NB4 (cell line): ENCODE measurements at places on chromosomes 3 and 15.

DNA sequence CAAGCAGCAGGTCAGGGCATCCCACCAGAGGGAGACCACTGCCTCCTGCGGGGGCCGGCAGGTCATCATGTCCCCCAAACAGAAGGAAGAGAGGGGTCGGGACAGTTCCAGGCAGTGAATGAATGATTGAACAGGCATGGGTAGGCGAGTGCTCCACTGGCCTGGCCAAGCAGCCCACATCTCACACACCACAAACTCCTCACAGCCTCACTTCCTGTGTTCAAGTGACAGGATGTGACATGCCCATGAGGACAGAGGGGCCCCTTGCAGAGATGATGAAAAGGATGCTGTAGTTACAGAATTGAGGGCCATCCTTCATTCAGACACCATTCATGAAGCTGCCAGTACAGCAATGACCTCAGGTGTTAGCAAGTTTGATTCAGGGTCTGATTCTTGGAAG lies 3.7 kb downstream of the IQSEC1 start:
- DNase-seq, result peak; percentile 74

DNA sequence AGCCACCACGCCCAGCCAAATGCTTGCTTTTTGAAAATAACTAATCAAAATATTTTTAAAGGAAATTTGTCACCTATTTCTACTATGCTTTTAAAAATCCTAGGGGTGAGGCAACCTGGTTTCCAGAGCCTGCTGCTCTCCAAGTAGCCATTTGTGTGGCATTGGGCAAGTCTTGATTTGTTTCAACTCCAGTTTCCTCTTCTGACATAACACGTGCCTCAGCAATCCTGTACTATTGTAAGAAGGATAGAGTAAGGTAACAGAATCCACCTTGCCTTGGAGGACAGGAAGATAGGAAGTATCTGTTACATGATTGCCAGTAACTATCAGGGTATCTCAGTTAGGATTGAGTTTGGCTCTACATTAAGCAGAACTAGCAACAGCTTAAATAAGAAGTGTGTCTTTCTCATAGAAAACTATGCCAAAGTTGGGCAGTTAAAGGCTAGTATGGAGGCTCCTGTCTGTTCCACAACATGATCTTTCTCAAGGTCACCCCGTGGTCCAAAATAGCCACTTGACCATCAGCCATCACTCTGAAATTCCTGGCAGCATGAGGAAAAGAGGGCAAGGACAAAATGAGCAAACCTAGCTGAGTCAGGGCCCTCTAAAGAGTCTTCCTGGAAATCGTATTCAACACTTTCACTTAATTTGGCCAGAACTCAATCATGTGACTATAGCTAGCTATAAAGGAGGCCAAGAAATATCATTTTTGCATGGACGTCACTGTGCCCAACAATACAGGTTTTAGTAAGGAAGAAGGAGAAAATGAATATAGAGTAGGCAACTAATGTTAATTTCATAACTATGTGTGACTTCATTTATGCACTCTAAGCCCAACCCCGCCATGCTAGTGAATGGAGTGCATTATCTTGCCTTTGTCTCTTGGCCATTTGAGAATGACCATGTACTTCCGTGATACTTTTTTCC lies 66.1 kb downstream of the HMG20A start:
- no peak for DNase-seq

DNA sequence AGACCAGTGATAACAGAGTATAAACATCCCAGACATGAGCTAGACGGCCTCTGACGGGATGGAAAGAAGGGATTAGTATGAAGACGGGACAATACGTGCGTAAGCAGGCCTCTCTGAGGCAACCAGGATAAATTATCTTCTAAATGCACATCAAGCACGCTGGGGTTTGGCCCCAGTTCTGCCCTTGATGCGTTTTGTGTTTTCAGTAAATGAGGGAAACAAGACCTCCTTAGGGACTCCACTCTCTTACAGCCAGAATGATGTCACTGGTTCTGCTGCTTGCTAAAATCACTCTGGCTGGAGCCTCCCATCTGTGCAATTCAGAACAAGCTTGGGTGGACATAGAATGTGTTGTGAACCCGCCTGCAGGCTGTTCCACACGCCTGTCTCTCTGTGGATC lies 156.0 kb upstream of the MCTP2 start:
- no peak for DNase-seq

- DNase-seq, result no peak
Measured at GRCh38 chr15:87419344-87419743, 837.2 kb downstream of the NTRK3 start.

DNA sequence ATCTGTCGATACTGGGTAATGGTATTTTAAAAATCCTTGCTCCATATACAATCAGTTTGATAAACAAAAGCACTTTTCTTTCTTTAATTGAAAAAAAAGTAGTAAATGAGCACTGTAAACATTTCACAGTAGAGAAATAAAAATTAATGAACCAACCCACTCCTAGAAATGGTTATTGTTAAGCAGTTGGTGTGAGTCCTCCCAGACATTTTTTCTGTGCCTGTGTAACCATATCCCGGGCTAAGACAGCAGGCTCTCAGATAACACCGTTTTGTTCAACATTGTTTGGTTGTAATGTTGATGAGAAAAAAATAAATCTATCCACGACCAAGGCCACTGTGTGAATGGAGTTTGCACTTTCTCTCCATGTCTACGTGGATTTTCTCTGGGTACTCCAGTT lies 42.6 kb downstream of the PXK start:
- DNase-seq, result no peak

GRCh38 chr3:168071591-168072322 lies 24.0 kb downstream of the GOLIM4 start:
- no peak for DNase-seq

GRCh38 chr3:64131725-64132469 lies 93.4 kb downstream of the PRICKLE2 start:
- DNase-seq, result no peak

- no peak for DNase-seq
Measured at GRCh38 chr3:108719178-108719806, 37.9 kb downstream of the RETNLB start.

DNA sequence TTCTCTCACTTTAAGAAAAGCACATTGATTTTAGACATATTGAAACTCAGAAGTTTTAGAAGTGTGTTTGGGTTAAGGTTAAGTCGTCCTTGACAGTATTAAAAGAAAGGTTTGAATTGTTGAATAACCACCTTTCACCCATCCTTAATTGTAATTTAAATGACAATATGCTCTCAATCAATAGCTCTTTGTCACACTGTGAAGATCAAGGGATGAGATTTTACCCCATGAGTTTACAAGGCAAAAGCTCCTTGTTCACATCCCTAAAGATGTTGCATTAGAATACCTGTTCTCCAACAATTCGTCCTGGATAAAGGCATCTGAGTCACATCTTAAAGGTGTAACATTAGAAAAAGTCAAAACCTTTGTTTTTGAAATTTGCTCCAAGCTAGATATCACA lies 220.4 kb upstream of the MDFIC2 start:
- no peak for DNase-seq

DNA sequence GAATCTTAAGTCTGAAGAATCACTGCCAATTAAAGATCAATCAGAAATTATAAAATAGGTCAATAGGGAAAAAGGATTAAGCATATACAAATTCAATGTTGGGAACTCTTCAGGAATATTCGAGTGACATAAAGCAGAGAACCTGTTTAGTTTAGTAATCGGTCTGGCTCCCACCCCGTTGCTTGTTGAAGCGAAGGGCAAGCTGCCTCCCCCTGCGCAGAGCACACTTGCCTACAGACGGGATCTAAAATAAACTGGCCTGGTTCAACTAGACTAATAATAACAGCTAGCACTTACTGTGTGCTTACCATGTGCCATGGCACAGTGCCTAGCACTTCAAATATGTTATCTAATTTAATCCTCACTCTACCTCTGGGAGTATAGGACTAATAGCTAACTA lies 8.6 kb downstream of the SEMA6D start:
- no peak for DNase-seq

DNA sequence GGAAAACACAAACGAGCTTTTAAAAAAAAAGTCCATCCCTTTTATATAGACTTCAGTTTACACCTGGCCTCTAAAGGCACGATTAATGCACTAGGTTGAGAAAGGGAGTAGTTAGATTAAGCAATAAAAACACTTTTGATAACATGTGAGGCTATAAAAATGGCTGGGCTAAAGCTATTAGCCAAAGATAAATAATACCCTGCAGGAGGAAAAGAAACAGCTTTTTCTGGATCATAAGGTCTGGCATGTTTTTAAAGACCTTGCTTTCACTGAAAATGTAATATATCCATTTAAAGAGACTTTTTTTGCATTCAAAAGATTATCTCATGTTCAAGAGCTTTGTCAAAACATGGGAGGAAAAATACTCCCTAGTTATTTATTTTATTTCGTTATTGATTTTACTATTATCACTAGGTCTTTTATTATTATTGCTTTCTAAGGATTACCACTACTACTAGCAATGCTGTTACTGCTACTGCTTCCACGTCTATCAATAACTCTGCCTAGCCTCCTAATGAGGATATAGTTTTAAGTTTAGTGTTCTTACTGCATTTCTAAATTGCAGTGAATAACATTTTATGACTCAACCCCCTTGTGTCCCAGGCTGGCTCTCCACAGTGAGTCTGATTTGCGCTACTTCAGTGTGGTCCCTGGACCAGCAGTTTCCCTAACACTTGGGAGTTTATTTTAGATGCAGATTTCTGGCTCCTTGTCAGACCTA lies 93.4 kb downstream of the THRB start:
- DNase-seq, result no peak

DNA sequence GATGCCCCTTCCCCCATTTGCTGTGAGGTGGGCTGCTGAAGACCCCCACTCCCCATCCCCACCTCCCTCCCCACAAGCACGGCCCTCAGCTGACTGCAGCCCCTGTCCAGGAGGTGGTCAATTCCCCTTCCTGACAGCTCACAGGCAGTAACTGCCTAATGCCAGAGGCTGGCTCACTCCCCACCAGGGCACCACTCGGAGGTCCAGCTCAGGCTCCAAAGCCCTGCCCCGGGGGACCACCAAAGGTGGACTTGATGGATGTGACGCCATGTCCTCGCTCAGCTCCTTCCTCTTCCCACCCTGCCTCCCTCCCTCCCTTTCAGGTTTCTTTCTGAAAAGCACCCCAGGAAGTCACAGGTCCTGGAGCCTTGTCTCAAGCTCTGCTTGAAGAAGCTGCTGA lies 82.8 kb downstream of the MEGF11 start:
- no peak for DNase-seq

DNA sequence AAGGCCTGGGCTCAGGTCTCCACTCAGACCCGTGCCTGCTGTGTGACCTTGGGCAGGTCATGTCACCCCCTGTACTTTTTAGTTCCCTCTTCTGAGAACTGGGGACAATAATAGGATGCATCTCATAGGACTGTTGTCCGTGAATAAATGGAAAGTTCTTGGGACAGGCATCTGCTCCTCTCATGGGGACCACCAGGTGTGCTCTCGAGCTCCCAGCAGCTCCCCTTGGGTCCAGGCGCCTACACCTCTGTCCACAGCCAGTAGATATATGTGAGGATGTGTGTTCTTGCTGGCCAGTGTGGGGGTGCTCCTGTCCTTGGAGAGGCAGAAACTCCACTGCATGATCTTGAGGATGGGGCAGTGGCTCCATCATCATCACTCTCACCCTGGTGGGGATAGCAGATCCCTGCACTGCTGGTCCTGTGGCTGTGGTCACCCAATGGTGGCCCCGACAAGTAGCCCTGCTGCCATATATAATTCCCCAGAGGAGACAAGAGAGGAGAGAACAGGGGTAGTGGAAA lies 257.6 kb upstream of the TLE3 start:
- DNase-seq, result no peak

- DNase-seq, result no peak
Measured at GRCh38 chr3:73665286-73665685, 40.5 kb upstream of the PDZRN3 start.

DNA sequence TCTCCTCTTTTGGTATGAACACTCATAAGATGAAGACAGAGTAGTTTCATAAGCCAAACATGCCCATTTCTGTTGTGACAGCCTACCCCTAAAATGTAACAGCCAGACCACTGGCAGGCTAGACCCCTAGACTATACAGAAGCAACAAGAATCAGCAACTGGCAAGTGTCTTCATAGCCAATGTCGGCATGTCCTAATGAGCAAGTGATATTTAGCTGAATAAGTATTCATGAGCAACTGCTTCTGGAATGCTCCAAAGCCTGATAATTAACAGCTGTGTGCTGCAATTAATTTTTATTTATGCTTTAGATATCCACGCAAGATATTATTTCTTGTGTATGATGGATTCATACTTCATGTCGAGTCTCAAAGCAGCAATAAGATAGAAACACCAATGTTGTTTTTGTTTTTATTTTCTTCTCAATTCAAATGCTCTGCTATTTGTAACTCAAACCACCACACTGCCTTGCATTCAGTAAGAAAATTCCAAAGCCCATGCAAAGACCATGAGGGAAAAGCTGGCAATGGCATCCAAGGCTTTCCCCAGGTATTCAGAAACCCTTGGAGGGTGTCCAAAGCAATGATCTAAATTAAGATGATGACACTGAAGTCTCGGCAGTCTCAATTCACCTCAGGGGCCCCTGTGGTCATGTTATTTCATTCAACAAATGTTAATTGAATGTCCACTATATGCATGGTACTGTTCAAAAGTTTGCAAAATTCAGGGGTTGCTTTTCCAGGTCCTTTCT lies 167.7 kb upstream of the NECTIN3 start:
- no peak for DNase-seq

GRCh38 chr3:100754563-100755334 lies 45.5 kb downstream of the TFG start:
- no peak for DNase-seq

- no peak for DNase-seq
Measured at GRCh38 chr15:55372701-55373440, 35.3 kb downstream of the CCPG1 start.

- DNase-seq, result no peak
Measured at GRCh38 chr3:178137206-178137605, 399.0 kb upstream of the KCNMB2 start.

- DNase-seq, result no peak
Measured at GRCh38 chr3:46365737-46366524, 4.8 kb upstream of the CCR5 start.

DNA sequence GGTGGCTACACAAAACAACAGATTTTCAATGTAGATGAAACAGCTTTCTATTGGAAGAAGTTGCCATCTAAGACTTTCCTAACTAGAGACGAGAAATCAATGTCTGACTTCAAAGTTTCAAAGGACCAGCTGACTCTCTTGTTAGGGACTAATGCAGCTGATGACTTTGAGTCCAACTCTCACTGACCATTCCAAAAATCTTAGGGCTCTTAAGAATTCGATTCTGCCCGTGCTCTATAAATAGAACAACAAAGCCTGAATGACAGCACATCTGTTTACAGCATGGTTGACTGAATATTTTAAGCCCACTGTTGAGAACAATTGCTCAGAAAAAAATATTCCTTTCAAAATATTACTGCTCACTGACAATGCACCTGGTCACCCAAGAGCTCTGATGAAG lies 202.4 kb upstream of the PRICKLE2 start:
- DNase-seq, result no peak

GRCh38 chr3:69212411-69213160 lies 90.2 kb upstream of the LMOD3 start:
- DNase-seq, result peak; percentile 80
